Femur (tissue), 1 donor: ENCODE measurements at places on chromosomes 2 and 18.
A peak's percentile ranks its signal among the peaks of the same experiment; 100 is the strongest.

- no peak for DNase-seq
Measured at GRCh38 chr2:113291191-113291590, 12.5 kb upstream of the PAX8 start.

DNA sequence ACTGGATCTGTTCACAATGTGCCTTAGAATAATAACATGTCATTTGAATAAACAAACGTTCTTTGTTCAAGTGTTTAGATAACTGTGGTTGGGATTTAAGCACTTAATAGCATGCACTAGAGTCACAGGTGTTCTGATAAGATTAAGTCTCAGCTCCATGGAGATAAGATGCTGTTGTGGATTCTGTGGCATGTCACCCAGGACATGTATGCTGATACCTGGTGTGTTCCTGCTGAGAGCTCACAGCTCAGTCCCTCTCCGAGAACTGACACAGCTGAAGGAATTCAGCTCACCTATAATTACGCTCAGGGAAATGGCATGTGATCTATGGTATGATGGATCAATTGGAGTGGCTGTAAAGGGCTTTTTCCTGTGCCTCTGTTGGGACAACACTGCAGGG, 75.4 kb upstream of the ST6GAL2 start:
- no peak for DNase-seq

DNA sequence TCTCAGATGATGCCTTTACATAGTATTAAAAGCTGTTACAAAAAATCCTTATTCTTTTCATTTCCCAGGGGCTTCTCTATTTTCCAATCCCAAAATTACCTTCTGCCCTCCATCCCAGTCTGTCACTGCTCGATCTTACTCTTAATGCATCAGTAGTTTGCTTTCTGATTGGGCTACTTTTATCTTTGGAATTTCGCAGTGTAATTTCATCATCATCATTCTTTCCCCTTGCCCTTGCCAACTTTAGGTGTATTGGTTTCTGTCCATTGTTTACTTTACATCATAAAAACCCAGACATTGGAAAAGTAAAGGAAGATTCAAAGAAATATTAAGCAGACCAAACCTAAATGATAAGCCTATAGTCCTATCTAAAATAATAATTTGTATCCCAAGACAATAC, 457.2 kb downstream of the PIK3C3 start:
- DNase-seq = no peak

DNA sequence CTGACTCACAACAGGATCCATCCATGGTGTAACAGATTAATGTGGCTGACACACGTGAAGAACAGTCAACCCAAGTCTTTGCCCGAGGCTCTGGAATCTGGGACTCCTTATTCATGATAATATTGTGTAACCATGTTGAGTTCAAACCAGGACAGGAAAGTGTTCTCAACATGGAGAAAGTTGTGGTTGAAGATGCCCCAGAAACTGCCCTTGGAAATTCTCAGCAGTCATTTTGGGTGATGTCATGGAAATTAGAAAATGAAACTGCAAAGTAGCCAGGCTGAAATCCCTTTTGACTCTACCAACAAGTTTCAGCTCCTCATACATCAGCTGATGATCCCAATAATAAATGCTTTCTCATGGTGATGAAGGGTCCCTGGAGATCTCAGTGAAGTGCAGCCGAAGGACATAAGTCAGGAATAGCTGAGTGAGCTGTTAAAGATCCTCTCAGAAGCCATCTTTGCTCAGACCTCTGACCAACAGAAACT, 307.7 kb downstream of the TNS1 start:
- no peak for DNase-seq

- DNase-seq = no peak
Measured at GRCh38 chr2:201450954-201451291, 335 bp downstream of the TRAK2 start.

DNA sequence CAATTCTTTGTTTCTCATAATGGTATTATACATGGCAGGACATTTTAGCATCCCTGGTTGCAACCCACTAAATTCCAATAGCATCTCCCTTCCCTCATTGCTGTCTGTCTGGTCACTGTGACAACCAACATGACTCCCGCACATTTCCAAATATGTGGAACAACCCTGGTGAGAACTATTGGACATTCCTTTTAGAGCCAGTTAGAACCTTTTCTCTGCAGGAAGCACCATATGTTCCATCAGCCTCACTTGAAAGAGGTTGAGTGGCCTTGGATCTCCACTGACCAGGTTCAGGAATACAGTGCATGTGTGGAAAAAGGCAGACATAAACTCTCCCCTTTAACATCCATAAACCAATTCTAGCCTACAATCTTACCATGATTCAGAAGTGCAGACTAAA, 25.9 kb upstream of the GLS start:
- DNase-seq = no peak

- no peak for DNase-seq
Measured at GRCh38 chr2:23760736-23761135, 166.2 kb downstream of the ATAD2B start.

- DNase-seq = no peak
Measured at GRCh38 chr18:27695503-27695902, 481.4 kb downstream of the CDH2 start.

GRCh38 chr18:57744211-57744694, 58.9 kb downstream of the ATP8B1 start:
- DNase-seq = no peak

GRCh38 chr18:79617511-79618500, 61.8 kb upstream of the CTDP1 start:
- DNase-seq = peak; percentile 45

- DNase-seq = no peak
Measured at GRCh38 chr2:183740241-183740640, 616.0 kb downstream of the NUP35 start.

- no peak for DNase-seq
Measured at GRCh38 chr2:228866781-228867180, 404.3 kb downstream of the PID1 start.

GRCh38 chr2:37767959-37768925, 96.8 kb upstream of the CDC42EP3 start:
- DNase-seq = peak; percentile 80

DNA sequence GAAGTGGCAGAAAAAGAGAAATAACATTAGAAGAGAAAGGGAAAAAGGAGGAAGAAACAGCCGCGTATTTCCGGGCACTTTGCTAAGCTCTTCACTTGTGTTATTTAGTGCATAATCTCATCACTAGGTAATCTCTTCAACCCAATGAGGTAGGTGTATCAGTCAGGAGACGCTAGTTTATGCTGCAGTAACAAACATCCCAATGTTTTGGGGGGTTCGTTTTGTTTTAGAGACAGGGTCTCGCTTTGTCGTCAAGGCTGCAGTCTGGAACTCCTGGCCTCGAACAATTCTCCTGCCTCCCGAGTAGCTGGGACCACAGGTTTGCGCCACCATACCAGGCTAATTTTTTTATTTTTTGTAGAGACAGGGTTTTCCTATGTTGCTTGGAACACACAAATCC, 61.7 kb downstream of the ZFP36L2 start:
- no peak for DNase-seq

GRCh38 chr18:59038295-59039039, 101.2 kb upstream of the SEC11C start:
- no peak for DNase-seq

DNA sequence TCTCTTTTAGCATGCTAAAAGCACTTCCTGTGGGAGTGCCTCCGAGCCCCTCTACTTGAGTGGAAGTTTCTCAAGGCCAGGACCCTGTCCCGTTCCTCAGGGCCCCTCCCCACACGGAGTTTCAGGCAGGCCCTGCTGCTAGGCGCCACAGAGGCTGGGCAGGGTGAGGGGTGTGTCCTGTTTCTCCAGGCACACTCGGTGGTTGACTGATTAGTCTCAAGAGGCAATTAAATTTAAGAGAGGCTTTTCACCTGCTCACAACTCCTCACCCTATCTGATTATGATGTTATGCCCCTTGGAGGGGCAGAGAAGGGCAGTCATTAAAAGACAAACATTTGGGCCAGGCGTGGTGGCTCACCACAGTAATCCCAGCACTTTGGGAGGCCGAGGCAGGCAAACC, 160.8 kb upstream of the HAAO start:
- no peak for DNase-seq

DNA sequence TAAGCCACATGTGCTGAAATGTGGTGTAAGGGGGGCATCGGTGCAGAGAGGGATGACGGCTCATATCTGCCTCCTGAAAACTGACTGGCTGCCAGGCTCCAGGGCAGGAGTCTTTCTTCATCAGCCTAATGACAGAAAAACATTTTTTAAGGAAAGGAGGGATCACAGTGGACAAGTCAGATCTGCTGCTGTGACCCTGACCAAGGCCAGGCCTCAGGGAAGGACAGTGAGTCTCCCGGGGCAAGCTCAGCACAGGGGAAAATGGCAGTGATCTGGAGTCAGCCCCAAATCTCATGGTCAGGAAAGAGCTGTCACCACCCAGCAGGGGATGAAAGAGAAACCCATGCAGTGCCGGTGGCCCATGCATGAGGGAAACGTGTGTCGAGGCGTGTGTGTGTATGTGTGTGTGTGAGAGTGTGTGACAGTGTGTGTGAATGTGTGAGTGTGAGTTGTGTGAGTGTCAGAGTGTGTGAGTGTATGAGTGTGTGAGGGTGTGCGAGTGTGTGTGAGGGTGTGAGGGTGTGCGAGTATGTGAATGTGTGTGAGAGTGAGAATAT, 134.5 kb downstream of the INHBB start:
- no peak for DNase-seq

GRCh38 chr18:79786786-79787526, 10.8 kb upstream of the KCNG2 start:
- DNase-seq = no peak

GRCh38 chr2:160630801-160631590, 137.4 kb upstream of the RBMS1 start:
- DNase-seq = peak; percentile 70

GRCh38 chr2:235914756-235915155, 253.4 kb downstream of the GBX2 start:
- no peak for DNase-seq

- DNase-seq = no peak
Measured at GRCh38 chr2:46971929-46972328, 56.3 kb upstream of the MCFD2 start.

DNA sequence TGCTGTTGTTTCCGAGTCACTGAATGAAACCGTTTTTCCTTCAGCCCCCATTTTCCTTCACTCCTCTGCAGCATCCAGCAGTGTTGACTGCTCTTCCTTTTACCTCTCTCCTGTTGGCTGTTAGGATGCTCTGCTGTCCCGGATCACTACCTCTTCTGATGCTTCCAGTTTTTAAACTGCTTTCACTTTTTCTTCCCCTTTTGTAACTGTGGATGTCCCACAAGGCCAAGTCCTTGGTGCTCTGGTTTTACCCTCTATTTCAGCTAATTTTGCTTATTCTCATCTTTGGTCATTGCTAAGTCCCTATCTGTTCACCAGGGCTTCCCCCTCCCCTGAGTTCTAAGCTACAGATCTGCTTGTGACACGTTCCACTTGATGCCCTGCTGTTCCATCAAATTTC, 39.4 kb upstream of the MAP4K3 start:
- DNase-seq = no peak

DNA sequence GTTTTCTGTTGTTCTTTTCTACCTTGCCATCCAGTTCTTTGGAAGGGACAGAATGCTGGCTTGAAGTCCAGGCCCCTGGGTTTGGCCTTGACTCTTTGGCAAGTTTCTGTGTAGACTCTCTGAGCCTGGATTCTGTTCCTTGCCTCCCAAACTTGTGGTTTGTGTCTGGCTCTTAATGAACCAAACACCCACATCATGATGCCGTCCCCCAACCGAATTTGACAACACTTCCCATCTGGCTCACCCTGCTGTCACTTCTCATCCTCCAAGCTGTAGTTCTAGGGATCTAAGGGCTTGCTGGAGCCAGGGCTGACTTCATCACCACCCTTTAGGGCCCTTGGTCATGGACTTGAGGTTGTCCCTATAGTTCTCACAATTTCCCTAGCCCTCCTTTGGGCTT, 68.9 kb upstream of the CELF4 start:
- no peak for DNase-seq

DNA sequence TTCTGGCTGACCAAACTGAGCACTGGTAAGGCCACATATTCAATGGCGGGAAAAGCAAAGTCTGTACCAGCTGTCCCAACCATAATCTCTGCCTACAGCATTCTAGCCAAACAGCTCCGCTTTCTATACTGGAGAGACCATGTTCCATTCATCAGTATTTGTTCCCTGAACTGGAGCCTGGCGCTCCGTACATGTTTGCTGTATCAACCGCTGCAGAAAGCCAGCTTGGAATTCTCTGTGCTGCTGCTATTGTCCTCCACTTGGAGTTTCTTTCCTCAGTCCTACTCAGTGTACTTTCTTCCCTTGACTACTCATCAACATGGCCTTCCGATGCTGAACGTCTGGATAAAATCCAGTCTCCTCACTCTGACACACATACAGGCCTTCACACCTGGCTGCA, 1.9 kb downstream of the COA5 start:
- no peak for DNase-seq

DNA sequence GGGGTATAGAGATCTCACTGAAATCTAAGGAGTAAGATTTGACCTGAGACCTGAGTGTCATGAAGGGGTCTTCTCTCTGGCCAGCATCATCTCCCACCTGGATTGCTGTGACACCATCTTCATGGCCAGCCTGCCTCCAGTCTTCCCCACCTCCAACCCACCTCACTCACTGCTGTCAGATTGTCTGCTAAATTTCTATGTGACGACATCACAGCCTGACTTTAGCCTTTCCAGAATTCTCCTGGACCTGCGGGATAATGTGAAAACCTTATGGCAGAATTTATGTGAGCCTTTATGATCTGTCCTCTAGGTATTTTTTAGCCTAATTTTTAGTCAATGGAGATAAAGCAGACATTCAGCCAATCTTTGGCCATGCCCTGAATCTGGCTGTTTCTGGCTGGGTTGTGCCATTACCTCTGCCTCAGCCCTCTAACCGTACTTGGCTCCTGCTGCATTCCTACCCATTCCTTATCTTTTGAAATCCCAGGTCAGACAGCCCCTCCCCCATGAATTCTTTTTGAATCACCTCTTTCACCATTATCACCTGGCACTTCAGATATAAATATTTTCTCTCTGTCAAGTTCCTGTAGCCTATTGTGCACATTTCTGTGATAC, 66.4 kb upstream of the MMADHC start:
- DNase-seq = no peak

DNA sequence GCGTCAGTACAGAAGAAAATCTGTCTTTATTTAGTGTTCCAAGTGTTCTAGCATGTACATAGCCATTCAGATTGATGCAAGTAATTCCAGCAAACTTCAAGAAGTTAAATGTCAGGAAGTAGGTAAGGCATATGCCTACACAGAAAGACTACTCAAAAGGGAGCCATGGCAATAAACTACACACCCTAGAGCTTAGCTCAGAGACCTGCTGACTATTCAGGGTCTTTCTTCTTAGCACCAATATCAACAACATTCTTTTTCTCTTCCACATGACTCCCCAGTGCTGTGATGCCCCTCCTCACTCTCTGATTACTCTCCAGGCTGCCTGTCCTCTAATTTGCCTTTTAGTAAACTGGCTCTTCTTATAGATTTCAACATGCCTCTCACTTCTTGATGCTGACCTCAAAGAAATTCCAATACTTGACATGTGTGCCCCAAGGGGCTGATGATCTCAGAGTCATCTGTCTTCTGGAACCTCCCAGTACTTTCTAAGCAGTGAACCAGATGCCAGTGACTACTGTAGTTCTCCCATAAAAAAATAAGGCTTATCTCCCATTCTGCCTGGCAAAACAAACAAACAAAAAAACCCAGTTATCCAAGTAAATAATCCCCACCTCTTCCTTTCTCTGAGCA, 909.2 kb upstream of the FANCL start:
- DNase-seq = no peak

- no peak for DNase-seq
Measured at GRCh38 chr2:65791404-65791975, 359.1 kb upstream of the SPRED2 start.
